ENCODE measurements at places on chromosomes 4 and X. TPM values are rescaled to one million over a fixed set of nuclear protein-coding genes. Genes with fewer than 3 reads are reported as not detected.

DNA sequence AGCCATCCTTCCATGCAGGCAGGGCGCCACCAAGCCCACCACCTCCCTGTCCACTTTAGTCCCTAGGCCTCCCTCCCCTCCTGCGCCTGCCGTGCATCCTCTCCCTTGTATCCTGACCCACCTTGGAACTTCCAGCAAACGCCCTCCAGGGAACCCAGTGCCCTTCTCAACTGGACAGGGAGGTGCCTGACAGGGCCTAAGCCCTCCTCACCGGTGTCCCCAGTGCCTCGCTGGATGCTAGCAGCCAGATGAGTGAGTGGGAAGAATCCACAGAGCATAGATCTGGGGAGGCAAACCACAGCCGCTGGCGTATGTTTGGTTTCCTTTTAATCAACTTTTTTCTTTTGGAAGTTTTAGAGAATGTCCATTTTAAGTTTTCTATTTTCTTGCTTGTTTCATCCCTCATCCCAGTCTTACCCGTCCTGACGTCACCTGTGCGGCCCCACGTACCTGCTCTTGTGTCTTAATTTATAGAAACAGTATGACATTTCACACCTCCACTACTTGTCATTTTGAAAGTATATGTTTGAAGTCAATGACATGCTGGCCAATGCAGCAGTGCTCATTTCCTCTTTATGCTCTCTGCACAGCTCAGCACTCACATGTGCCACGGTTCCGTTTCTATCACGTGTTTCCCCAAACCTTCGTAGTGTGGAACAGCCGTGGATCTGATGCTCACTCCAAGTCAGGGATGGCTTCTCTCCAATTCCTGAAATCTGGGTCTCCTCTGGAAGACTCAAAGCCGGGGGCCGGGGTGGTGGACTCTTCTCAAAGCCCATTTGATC is 3.4 kb upstream of the HMX1 start:
- no peaks in the 10 kb centered on the region for H3K4me1 ChIP-seq
- H3K4me3 ChIP-seq: no peak overlapping the region
- H3K27ac ChIP-seq: no peak overlapping the region
- H3K36me3 ChIP-seq: no peaks in the 10 kb centered on the region

DNA sequence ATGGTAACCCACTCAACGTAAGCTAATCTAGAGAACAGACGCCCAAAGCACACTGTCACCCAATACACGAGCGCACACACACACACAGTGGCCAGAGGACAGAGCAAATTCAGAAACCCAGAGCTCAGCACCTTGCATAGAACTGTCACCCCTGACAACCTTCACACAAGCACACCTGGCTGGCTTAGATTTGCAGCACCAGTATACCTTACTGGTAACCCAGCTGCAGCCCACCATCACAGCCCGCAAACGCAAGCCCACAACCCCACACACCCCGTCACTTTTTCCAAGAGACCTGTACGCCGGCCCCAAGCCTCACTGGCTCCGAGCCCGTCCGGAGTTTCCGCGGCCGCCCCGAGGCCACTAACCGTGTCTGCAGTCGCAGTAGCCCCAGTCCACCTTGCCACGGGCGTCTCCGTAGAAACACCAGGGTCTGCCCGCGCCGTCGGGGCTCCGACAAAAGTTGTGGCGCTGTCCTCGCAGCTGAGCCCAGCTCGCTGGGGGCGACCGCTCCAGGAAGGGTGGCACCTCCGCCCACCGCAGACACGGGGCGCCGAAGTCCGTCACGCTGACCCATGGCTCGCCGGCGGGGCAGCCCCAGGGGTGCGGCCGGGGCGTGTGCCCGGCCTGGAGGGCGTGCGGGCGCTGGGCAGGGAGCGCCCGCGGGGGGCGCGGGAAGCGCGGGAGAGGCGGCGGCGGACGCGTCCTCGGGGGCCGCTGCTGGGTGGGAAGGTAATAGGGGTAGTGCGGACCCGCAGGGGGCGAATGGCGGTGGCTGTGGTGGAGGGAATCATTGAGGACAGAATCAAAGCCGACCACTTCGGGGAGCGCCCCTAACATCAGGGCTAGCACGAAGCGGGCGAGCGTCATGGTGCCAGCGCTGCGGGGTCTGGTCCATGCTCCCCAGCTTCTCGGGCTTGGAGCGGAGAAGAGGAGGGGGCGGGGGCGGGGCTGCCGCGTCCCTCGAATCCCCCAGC is 664 bp downstream of the PRSS12 start:
- peak overlapping the region; percentile 56 for H3K4me3 ChIP-seq
- peaks cover 35% of the 10 kb centered on the region for H3K27me3 ChIP-seq
- H3K27ac ChIP-seq: no peak overlapping the region
- no peak for DNase-seq
- H3K36me3 ChIP-seq: no peaks in the 10 kb centered on the region

- no peak overlapping the region for H3K4me3 ChIP-seq
- no peaks in the 10 kb centered on the region for H3K4me1 ChIP-seq
Measured at GRCh38 chrX:153804100-153804595, 9.7 kb downstream of the SSR4 start.

DNA sequence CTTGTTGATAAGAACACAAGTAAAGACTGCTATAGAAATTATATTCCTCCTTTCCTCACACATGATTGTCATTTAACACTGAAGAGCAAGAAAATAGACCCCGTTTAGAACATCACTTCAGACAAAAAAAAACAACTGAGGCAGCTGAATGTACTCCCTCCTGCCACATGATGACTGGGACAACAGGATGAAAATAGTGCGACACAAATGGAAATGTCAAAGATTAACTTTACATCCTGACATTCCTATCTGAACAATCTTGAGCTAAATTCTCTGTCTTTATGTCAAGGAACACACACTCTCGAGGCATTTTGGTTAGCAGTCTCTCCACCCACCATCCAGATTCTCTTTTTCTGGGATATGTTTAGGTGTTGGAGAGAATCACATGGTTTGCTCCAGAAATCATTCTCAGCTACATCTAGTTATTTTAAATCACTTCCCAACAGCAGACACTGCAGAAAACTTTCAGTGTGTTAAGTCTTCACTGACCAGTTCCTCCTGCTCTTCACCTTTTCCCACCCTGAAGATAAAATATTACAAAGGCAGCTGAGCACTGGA is 16.3 kb upstream of the KCNIP4 start:
- H3K27ac ChIP-seq: no peak overlapping the region
- no peaks in the 10 kb centered on the region for H3K4me1 ChIP-seq
- no peak overlapping the region for H3K4me3 ChIP-seq

GRCh38 chrX:66638591-66639500 is at the start of gene EDA2R:
TSS of gene EDA2R (minus strand) at chrX:66639078. CDS start at chrX:66616020, 23,058 bp downstream.
- no peak for DNase-seq
- no peaks in the 10 kb centered on the region for H3K36me3 ChIP-seq
- H3K4me3 ChIP-seq: peak within 1 kb of the TSS; percentile 48

DNA sequence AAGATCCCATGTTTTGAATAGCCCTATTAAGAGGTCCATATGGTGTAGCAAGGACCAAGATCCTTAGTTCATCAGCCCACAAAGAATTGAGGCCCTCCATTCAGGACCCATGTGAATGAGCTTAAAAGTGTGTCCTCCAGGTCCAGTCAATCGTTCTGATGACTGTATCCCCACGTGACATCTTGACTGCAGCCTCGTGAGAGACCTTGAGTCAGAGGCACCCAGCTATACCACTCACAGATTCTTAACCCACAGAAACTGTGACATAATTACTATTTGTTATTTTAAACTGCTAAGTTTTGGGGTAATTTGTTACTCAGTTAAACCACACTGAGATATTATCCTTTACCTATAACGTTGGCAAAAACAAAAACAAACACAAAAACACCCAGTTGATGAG is 62.4 kb downstream of the ZNF182 start:
- DNase-seq: no peak
- H3K4me3 ChIP-seq: no peak overlapping the region
- H3K4me1 ChIP-seq: no peaks in the 10 kb centered on the region
- no peak overlapping the region for H3K27ac ChIP-seq

DNA sequence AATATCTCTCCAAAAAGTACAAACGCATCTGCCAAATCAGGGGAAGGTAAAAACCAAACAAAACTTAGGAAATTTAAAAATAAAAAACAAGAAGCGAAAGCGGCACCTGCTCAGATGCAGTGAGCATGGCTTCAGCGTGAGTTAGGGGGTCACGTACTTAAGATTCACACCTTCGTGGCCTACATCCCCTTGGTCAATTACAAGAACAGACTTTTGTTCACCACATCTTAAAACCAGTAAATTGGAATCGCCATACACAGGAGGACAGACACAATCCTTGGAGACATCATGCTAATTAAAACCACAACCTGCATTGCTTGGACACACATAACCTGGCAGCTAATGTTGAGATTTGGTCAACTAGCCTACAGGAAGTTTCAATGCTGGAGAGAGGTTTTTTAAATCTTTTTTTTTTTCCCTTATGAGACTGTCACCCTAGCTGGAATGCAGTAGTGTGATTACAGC is 12.5 kb upstream of the SEL1L3 start:
- no peaks in the 10 kb centered on the region for H3K36me3 ChIP-seq
- H3K27me3 ChIP-seq: no peaks in the 10 kb centered on the region
- H3K27ac ChIP-seq: no peak overlapping the region
- no peak for DNase-seq
- H3K4me1 ChIP-seq: no peaks in the 10 kb centered on the region

DNA sequence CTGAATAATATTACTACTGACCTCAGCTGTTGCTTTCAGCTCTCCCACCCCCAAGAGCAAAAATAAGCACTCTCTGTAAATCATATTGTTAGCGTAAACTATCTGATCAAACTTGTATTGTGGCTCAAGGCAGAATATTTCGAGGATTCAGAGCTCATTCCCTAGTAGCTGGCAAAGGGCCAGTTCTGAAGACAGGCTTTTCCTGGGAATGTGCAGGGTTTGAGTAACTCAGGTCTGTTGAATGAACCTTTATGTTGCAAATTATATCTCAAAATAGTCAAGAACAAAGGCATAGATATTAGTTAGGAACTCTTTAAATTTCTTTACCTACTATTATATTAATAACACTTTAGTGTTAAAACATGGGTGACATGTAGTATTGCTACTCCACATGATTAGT is 454.9 kb downstream of the CCSER1 start:
- no peak for DNase-seq
- H3K36me3 ChIP-seq: no peaks in the 10 kb centered on the region
- no peaks in the 10 kb centered on the region for H3K27me3 ChIP-seq
- H3K4me3 ChIP-seq: no peak overlapping the region

DNA sequence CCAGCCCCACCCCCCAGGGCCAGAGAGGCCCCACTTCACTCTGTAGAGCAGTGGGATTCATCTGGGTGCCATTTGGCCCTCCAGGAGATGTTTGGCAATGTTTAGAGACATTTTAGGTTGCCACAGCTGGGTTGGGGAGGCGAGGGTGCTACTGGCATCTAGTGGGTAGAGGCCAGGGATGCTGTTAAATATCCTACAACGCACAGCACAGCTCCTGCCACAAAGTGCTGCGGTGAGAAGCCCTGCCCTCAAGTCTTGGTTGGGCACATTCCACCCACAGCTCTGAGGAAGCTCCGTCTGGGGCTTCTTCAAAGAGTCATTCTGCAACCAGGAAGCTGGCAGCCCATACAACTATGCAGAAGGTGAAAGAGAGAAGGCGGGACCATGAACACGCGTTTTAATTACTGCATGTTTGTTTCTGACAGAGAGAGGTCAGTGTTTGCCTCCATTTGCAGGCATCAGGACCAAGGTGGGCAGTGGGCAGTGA is 48.1 kb upstream of the FAM9C start:
- H3K27me3 ChIP-seq: no peaks in the 10 kb centered on the region
- no peak for DNase-seq
- no peak overlapping the region for H3K27ac ChIP-seq
- H3K4me3 ChIP-seq: no peak overlapping the region
- peaks cover 8% of the 10 kb centered on the region for H3K4me1 ChIP-seq
- no peaks in the 10 kb centered on the region for H3K36me3 ChIP-seq

GRCh38 chr4:62560858-62561257 is 1360.7 kb downstream of the ADGRL3 start:
- no peak overlapping the region for H3K4me3 ChIP-seq
- no peaks in the 10 kb centered on the region for H3K27me3 ChIP-seq
- no peak for DNase-seq
- H3K36me3 ChIP-seq: no peaks in the 10 kb centered on the region

GRCh38 chr4:121192480-121192879 is 28.4 kb upstream of the TNIP3 start:
- H3K4me3 ChIP-seq: peak overlapping the region; percentile 25
- H3K27me3 ChIP-seq: no peaks in the 10 kb centered on the region
- no peaks in the 10 kb centered on the region for H3K4me1 ChIP-seq
- H3K27ac ChIP-seq: no peak overlapping the region

- peaks cover 7% of the 10 kb centered on the region for H3K4me1 ChIP-seq
- peak overlapping the region; percentile 80 for H3K4me3 ChIP-seq
- no peaks in the 10 kb centered on the region for H3K27me3 ChIP-seq
- peak overlapping the region; percentile 90 for H3K27ac ChIP-seq
- no peaks in the 10 kb centered on the region for H3K36me3 ChIP-seq
Measured at GRCh38 chr4:168319486-168320019, 1.0 kb upstream of the DDX60 start.

DNA sequence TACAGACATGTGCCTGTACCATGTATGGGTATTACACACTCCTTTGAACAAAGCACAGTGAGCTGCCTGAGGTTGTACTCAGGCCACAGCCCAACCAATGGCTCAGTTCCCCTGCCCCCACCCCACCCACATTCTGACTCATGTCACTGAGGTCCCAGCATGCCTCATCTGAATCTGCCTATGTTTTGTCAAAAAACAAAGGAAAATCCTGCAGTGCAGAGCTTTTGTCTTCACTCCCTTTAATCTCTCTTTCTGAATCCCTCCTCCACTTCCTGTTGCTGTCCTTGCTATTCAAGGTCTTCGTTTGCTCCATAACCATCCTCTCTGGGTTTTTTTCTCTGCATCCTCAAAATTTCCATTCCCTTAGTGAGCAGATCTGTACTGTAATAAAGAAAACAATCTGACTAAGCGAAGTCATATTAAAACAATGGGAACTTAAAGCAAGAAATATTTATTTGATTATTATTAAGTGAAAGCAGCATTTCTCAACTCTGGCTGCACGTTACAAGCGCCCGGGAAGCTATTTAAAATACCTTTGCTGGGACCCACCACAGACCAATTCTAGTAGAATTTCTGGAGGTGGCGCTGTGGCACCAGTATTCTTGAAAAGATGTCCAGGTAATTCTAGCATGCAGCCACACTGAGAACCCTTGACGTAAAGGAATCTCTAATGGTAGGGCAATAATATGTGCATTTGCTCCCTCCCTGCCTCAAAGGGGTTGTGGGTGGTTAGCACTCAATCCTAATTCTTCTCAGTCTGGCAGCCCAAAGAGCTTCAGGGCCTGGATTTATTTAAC is 8.7 kb downstream of the GUCY2F start:
- no peak overlapping the region for H3K4me3 ChIP-seq
- no peaks in the 10 kb centered on the region for H3K27me3 ChIP-seq
- H3K4me1 ChIP-seq: no peaks in the 10 kb centered on the region
- H3K36me3 ChIP-seq: no peaks in the 10 kb centered on the region

DNA sequence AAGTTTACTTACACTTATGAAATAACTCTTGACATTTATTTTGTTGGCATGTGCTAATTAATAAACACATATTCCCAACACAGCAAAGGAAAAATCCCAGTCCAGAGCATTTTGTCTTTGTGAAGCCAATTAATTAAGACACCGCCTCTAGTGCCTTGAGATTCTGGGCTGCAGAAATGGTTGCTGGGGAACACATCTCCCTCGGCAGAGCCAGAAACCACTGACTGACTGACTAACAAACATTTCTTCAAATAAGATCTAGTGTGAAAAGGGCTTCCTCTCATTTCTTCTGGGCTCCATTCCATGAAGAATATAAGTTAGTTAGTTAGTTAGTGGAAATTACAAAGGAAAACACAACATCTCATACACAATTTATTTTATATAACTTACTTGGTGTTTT is 28.4 kb upstream of the NAP1L5 start:
- no peak overlapping the region for H3K27ac ChIP-seq
- H3K27me3 ChIP-seq: no peaks in the 10 kb centered on the region
- no peak for DNase-seq

Gene HTR2C
- total RNA-seq: not detected

Gene RPA4
- 1.0 TPM for total RNA-seq

Gene PDE5A
- 194 TPM for total RNA-seq

Gene RASSF6
- 1.2 TPM for total RNA-seq

Gene IL13RA2
- total RNA-seq: not detected

Gene CWH43
- not detected for total RNA-seq

All from esophagus muscularis mucosa (tissue), 4 donors.